ENCODE measurements at places on chromosomes 1 and 21. TPM values are rescaled to one million over a fixed set of nuclear protein-coding genes. Genes with fewer than 3 reads are reported as not detected.
A peak's percentile ranks its signal among the peaks of the same experiment; 100 is the strongest.

DNA sequence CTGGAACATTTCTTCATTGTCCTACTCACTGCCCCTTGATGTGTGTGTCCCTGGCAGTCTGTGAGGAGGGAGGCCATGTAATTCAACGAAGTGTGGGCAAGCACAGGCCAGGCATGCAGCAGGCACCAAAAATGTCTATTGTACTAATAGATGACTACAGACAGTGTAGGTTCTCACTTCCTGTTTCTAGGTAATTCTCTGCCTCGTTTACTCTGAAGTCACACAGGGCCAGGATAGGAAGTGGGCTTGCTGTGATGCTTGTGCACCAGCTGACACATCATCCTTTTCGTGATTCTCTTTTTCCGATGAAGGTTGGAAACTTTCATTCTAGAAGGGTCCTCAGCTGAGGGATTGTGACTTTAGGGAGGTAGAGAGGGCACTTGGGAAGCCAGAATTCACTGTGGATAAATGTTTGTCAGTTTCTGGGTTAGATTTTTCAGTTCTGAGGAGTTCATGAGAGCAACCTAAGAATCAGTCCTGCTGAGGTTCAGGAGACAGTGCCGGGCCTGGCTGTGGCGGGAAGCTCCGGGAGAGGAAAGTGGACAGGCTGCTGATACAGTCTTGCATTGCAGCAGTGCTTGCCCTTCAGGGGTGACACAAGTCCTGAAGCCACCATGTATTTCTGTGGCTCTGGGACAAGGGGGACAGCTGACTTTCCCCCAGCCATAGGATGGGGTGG lies 4.3 kb upstream of the CSF1 start:
- H3K4me3 ChIP-seq: no peak overlapping the region
- DNase-seq: no peak
- no peaks in the 10 kb centered on the region for H3K36me3 ChIP-seq
- H3K4me1 ChIP-seq: peaks cover 8% of the 10 kb centered on the region
- peaks cover 3% of the 10 kb centered on the region for H3K27me3 ChIP-seq

- H3K4me3 ChIP-seq: no peak overlapping the region
- H3K36me3 ChIP-seq: no peaks in the 10 kb centered on the region
- no peaks in the 10 kb centered on the region for H3K27me3 ChIP-seq
- H3K4me1 ChIP-seq: no peaks in the 10 kb centered on the region
- no peak overlapping the region for H3K27ac ChIP-seq
- no peak for DNase-seq
Measured at GRCh38 chr1:25064465-25065240, 134.6 kb upstream of the RUNX3 start.

Gene KLF17
- not detected for polyA plus RNA-seq

DNA sequence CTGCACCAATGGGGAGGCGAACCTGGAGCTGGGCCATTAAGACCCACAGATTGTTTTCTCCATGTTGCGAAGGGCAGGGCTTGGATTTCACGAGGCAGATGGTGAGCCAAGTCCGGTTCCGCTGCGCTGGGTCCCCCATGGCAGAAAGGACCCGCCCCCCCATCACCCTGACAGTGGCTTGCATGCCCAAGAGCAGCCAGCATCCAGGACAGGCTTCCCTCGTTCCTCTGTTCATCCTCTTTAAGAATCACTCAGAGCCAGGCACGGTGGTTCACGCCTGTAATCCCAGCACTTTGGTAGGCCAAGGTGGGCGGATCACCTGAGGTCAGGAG lies 15.8 kb upstream of the NPHP4 start:
- H3K4me1 ChIP-seq: no peaks in the 10 kb centered on the region
- no peaks in the 10 kb centered on the region for H3K27me3 ChIP-seq

GRCh38 chr1:41382480-41383090 lies 21.4 kb downstream of the FOXO6 start:
- H3K4me1 ChIP-seq: peaks cover 41% of the 10 kb centered on the region
- H3K27me3 ChIP-seq: peaks cover 34% of the 10 kb centered on the region
- H3K4me3 ChIP-seq: peak overlapping the region; percentile 16
- peak overlapping the region; percentile 84 for H3K27ac ChIP-seq

GRCh38 chr1:30697571-30698376 lies 25.6 kb downstream of the MATN1 start:
- no peak overlapping the region for H3K4me3 ChIP-seq
- peaks cover 4% of the 10 kb centered on the region for H3K4me1 ChIP-seq
- no peak overlapping the region for H3K27ac ChIP-seq
- H3K27me3 ChIP-seq: no peaks in the 10 kb centered on the region
- H3K36me3 ChIP-seq: no peaks in the 10 kb centered on the region

- H3K27me3 ChIP-seq: no peaks in the 10 kb centered on the region
- no peaks in the 10 kb centered on the region for H3K36me3 ChIP-seq
- peak overlapping the region; percentile 22 for H3K27ac ChIP-seq
- no peak for DNase-seq
- no peaks in the 10 kb centered on the region for H3K4me1 ChIP-seq
Measured at GRCh38 chr1:154463512-154463990, 38.5 kb upstream of the TDRD10 start.

GRCh38 chr1:36557041-36558000 lies 74.6 kb upstream of the CSF3R start:
- no peaks in the 10 kb centered on the region for H3K36me3 ChIP-seq
- no peak overlapping the region for H3K27ac ChIP-seq
- no peak for DNase-seq
- H3K4me1 ChIP-seq: no peaks in the 10 kb centered on the region
- peaks cover 34% of the 10 kb centered on the region for H3K27me3 ChIP-seq

Gene FAM72D
- polyA plus RNA-seq: 0.40 TPM

All from hepatocyte (in vitro differentiated cells).